ENCODE measurements at places on chromosomes 11 and 22.

GRCh38 chr11:73577496-73577917 is 20.4 kb downstream of the FAM168A start:
- no peak for DNase-seq

DNA sequence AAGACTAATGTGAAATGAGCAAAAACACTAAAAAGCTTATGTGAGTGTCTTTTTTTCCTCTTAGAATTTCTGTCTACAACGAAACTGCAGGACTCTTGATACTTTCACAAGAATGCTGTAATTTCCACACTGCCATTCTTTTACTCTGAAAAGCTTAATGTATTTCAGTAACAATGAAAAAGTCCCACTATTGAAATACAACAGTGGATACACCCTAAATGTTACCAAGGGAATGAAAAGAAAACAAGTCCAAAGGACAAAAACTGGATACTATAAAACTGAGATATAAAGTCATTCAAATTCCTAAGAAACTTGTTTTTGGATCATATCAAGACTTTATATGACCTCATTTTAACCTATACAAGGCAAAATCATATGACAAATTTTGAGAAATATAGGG is 77.4 kb downstream of the SOX6 start:
- DNase-seq: no peak

GRCh38 chr11:27388869-27389268 is 25.9 kb upstream of the CCDC34 start:
- peak; percentile 71 for DNase-seq

- DNase-seq: peak; percentile 38
Observed at GRCh38 chr11:119491753-119492510, 69.0 kb upstream of the THY1 start.

DNA sequence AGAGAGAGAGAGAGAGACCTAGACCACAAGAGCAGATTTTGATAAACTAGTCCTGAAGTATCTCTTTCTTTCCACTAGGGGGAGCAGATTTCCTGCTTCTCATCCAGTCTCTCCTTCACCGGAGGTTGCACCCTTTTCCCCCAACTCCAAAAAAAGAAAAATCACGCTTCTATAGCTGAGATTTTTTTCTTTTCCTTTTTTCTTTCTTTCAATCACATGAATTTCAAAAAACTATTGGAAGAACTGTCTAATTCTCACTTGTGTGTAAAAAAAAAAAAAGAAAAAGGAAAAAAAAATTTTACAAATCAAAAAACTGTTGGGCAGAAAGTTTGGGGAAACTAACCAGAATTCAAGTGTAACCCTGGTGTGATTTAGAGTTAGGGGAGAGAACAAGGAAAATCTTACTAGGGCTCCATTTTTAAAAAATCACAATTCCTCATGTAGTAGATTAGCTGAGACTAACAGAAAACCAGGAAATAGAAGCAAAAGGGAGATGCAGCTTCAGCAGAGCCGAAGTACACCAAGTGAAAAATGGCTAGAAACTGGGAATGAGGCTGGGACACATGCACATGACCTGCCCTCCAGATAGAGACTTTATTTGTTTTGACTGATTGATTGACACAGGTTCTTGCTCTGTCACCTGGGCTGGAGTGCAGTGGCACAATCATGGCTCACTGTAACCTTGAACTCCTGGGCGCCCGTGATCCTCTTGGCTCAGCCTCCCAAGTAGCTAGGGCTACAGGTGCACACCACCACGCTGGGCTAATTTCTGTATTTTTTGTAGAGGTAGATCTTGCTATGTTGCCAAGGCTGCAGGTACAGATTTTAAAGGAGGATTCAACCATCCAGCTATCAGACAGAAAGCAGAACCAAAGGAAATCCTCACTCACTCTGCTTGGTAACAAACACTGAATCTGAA is 27.1 kb downstream of the SDHD start:
- DNase-seq: peak; percentile 58

- DNase-seq: peak; percentile 84
Observed at GRCh38 chr11:22920939-22921565, 60.8 kb upstream of the CCDC179 start.

DNA sequence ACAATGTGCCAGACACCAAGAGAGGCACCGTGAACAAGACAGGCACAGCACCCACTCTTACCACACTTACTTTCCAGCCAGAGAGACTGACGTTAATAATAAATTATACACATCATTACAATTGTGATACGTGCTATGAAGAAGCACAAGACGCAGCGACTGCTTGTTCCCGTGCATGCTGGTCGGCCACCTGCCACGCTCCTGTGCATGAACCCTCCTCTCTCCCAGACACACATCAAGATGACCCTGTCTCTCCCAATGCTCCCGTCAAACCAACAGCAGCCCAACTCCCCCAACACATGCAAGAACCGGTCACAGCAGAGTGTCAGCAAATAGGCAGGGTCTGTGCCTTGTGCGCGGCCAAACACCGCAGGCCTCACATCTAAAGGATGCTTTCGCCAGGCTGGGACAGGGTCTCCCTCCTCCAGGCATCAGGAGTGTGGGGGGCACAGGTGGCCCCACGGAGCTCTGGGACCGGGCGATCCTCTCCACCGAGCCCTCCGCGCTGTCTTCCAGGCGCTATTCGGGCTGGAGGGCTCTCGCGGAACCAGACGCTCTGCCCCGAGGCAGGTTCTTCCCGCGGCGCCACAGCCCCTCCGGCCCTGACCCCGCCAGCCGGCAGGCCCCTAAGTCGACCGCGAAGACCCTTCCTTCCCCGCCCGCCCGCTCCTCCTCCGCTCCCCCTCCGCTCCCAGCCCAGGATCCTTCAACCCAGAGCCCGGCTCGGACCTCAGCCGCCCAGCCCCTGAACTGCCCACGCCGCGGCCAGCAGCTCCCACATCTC is 533 bp downstream of the SERGEF start:
- DNase-seq: peak; percentile 39

DNA sequence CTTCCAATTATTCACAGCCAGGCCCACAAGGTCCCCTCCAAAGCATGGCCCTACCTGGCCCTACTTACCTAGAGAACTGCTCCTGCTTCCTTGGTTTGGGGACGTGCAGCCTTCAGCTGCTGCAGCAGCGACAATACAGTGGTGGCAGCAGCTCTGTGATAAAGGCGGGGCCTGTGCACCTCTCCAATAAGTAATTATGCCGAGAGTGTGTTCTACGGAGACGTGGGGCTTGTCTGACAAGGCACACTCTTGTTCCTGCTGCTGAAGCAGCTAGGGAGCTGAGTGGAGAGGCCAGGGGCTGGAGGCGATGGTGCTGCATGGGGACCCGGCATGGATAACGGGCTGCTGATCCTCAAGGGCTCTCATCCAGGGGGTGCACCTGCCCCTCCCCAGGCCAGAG is 98.0 kb upstream of the THY1 start:
- DNase-seq: no peak

- DNase-seq: no peak
Observed at GRCh38 chr11:86547727-86548126, 124.7 kb downstream of the ME3 start.

DNA sequence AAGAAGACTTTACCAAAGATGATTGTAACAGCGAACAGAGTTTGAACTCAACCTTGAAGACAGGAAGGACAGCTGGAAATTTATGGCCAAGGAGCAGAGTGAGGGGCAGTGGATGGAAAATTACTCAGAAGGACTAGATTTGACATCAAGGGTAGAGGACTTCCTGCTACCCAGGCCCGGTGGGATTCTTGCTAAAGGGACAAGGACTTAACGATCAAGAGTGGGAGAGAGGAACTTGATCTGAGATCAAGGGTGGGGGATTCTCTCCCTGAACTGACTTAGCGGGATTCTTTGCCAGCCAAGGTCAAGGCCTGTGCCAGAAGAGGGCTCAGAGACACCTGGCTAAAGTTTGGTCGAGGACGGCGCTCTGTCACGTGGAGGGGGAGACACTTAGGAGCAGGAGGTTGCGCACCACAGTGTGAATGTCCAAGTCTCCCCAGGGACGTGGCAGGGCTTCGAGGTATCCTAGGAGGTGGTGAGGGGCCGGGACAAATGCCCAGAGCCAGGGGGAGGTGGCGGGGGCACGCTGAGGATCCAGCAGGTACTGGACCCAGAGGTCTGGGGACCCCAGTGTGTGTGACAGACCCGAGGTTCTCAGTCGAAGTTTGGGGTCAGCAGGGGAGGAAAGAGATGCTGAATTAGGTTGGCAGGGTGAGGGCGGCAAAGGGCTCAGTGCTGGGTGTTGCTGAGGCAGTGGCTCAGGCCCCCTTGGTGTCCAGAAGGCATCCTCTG is 46.1 kb upstream of the SHISAL1 start:
- DNase-seq: no peak

DNA sequence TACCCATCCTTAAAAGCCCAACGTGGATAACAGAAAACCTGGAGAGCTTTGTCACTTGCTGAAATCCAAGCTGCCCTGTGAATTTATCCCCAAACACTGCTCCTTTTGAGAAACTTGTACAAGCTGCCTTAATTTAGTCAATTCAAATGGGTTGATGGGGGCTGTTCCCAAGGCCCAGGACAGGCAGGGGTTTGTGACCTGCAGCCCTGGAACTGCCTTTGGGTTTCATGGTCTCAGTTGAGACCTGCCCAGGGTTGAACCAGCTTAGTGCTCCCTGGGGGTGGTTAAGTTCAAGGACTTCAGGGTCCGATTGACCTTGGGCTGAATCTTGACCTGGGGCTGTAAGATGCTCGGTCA is 112.1 kb upstream of the OR4B1 start:
- DNase-seq: no peak

DNA sequence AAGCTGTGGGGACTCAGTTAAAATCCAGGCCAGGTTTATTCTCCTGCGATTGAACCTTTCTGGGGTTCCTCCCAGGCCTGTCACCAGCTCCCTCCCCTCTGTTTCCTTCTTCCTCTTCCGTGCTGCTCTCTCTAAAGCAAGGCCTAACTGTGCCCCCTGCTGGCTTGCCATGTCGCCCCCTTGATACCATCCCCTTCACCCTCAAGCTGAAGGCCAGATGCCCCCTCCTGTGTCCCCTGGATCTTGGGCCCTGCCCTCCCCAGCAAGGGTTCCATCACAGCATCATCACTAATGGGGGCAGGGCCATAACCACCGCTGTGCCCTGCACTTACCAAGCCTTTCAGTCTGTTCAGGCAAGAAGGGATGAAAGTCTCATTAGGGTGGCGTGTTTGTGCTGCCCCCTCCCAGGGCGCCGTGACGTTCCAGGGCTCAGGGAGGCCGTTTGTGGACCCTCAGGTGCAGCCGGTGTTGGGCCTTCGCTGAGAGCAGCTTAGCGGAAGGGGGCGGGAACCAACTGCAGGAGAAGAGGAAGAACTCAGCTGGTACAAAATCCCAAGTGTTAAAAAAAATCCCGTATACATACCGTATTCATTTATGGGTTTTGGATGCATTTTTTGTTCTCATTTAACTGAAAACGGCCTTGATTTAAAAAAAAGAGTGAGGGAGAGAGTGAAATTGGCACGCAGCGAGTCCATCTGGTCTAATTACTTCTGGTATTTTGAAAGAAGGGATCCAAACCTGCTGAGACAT is 69.9 kb downstream of the MPPED1 start:
- DNase-seq: no peak

DNA sequence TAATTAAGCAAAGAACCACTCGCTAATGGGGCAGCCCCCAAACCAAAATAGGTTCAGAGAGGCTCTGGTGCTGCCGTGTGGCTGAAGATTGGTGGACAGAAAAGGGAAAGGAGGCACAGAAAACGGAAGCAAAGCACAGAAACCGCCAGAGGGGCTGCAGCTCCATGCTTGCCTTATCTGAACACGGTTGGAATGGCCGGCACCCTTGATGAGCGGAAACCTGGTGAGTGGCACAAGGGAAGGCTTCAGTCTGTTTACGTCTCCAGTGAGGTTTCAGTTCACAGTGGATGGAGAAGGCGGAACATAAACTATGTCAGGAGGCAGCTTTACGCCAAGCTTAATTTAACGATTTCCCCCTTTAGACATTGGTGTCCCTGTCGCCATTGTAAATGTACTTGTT is 5.2 kb upstream of the PRR33 start:
- no peak for DNase-seq

GRCh38 chr11:94664346-94664745 is 97.2 kb downstream of the PIWIL4 start:
- DNase-seq: peak; percentile 74

DNA sequence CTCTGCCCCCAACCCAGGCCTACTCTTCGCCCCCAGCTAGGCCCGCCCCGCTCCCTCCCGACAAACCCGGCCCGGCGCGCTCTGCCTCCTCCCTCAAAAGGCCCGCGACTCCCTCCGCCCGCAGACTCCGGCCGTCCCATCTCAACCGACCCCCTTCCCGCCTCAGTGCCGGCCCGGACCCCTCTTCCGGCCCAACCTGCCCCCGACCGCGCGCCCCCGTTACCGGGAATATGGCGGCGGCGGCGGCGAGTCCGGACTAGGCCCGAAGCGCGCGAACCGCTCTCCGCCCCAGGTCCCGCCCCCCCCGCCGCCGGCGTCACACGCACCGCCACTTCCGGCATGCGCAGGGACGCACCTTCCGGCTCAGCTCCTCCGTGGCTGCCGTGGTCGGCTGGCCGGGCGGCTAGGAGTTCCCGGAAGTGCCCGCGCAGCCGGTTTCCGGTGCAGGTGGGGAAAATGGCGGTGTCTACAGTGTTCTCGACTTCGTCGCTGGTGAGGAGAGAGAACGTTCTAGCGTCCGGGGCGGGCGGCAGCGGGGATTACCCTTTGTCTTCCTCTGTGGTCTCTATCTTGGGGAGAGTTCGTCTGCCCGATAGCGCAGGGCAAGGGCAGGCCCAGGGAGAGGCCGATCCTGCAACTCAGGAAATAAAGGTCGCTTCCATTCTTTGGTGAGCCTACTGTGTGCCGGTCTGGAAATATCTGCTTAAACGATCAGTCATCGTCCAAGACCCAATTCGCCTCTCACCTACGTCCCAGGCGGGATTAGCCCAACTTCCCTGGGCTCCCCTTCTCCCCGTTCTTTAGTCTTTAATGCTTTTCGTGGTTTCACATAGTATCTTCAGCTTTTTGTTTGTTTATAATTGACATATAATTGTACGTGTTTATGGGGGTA is at the start of the genes CPSF7 and SDHAF2:
CPSF7 (minus strand) TSS at position 285 of the 892 bp plus-strand sequence. CDS start 740 bp downstream, outside the sequence.
SDHAF2 (plus strand) TSS at position 434 of the 892 bp plus-strand sequence; CDS start at position 457, 23 bp downstream.
- peak; percentile 97 for DNase-seq

DNA sequence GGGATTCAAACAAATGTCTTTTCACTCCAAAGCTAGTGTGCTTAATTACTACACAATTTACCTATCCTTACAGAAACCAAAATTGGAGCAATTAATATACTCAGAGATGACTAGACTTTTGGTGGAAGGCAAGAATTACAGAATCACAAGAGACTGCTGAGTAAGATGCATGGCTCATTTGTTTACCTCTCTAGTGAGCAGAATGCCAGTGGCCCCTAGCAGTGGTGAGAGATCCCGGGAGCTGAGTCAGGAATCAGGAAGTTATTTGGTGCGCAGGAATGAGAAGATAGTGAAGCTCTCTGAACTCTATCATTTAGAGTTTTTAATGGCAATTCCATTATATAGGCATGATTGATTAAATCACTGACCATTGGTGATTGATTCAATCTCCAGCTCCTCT is 188.9 kb upstream of the SESN3 start:
- no peak for DNase-seq

GRCh38 chr11:70580036-70580805 is 181.9 kb downstream of the CTTN start:
- no peak for DNase-seq

- DNase-seq: no peak
Observed at GRCh38 chr11:17775507-17776211, 41.1 kb downstream of the KCNC1 start.

- no peak for DNase-seq
Observed at GRCh38 chr22:49448526-49448925, 379.1 kb downstream of the BRD1 start.

- no peak for DNase-seq
Observed at GRCh38 chr11:84865257-84865656, 761.9 kb downstream of the DLG2 start.
